ENCODE measurements at places on chromosomes 2 and 18.

- DNase-seq, result no peak
These were observed 107.2 kb upstream of the SMAD2 start for GRCh38 chr18:48037481-48038271.

- DNase-seq, result no peak
These were observed 7.0 kb downstream of the CROCC2 start for GRCh38 chr2:240912878-240913809.

- peak; percentile 42 for DNase-seq
These were observed 708 bp upstream of the RPIA start for GRCh38 chr2:88690591-88691338.

DNA sequence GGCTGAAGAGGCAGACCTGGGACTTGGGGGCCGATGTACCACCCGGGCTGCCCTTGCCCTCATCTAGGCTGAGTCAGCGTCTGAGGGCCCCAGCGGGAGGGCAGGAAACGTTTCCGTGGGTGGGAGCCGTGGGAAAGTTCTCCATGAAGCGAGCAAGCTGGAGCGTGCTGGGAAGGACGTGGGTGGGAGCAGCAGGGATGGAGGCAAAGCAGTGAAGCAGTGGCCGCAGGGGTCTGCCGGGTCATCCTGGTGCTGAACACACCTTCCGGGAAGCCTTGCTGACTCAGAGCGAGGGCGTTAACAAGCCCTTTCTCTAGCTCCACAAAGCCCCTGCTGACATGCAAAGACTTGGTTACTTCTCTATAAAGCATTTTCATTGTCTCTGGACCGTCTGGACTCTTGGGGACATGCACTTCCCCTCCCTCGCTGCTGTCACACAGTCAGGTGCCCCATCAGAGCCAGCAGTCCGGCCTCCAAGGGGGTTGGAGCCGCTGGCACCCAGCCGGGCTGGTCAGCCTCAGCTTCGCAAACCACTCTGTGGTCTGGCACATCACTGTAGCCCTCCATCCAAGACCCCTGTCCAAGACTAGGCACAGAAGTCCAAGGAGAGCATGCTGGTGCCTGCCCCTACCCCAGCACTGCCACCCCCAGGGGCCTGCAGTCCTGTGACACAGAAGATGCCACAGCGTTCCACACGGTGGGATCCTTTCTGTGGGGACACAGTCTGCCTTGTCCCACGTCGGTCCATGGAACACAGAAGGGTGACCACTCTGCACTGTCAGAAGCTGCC, 115.1 kb upstream of the GPC1 start:
- DNase-seq, result no peak

GRCh38 chr2:98606431-98606830, 1.9 kb downstream of the COA5 start:
- no peak for DNase-seq

DNA sequence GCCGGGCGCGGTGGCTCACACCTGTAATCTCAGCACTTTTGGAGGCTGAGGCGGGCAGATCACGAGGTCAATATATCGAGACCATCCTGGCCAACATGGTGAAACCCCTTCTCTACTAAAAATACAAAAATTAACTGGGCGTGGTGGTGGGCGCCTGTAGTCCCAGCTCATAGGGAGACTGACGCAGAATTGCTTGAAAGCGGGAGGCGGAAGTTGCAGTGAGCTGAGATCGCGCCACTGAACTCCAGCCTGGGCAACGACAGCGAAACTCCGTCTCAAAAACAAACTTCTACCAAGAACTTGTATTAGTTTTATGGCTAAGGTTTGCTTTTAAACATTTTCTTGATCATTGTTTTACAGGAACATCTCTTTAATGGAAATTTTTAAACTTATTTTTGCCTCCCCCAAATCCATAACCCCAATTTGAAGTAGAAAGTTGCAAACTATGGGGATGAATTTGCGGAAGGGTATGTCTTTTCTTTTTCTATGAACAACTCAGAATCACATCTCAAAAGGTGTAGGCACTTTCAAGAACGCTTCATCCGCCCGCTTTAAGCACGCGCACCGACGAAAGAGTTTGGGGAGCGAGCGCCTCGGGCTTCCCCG, 46.8 kb upstream of the PTMA start:
- DNase-seq, result no peak

- DNase-seq, result no peak
These were observed 366.0 kb downstream of the LRATD1 start for GRCh38 chr2:14998546-14998945.

- DNase-seq, result no peak
These were observed 281.0 kb upstream of the HS6ST1 start for GRCh38 chr2:128599700-128600099.

DNA sequence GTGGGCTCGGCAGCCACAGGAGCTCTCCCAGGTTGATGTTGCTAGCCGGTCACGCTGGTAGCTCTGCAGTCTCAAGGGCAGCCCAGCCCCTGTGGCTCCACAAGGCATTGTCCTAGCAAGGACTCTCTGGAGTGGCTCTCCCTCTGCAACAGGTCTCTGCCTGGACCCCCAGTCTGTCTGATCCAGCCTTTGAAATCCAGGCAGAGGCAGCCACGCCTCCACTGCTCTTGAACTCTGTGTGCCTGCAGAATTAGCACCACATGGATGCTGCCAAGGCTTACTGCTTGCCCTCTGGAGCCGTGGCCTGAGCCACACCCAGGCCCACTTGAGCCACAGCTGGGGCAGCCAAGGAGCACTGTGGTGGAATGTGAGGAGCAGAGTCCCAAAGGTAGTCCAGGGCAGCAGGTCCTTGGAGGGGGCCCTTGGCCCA, 43.0 kb upstream of the FAHD2A start:
- no peak for DNase-seq

- DNase-seq, result no peak
These were observed 171.2 kb downstream of the NBAS start for GRCh38 chr2:15389895-15390294.

DNA sequence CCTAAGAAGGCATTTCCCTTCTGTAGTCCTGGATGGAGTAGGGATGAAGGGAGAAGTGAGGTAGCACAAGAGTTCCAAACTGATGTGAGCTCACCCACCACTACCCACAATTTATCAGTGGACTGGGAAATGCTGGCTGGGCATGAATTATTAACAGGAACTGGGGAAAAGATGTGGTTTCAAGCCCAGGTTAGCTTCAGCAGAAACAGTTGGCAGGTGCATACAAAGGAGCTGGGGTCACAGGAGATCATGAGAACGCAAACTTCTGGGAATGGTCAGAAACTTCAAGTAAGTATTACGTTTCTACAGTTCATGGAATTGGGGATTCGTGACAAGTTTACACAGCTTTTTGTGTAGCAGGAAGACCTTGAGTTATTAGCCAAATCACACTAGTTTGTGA, 5.4 kb downstream of the CCDC141 start:
- no peak for DNase-seq

- DNase-seq, result no peak
These were observed 5.0 kb upstream of the SLC4A3 start for GRCh38 chr2:219622472-219622871.

GRCh38 chr2:195898505-195899191, 170.0 kb downstream of the DNAH7 start:
- no peak for DNase-seq

DNA sequence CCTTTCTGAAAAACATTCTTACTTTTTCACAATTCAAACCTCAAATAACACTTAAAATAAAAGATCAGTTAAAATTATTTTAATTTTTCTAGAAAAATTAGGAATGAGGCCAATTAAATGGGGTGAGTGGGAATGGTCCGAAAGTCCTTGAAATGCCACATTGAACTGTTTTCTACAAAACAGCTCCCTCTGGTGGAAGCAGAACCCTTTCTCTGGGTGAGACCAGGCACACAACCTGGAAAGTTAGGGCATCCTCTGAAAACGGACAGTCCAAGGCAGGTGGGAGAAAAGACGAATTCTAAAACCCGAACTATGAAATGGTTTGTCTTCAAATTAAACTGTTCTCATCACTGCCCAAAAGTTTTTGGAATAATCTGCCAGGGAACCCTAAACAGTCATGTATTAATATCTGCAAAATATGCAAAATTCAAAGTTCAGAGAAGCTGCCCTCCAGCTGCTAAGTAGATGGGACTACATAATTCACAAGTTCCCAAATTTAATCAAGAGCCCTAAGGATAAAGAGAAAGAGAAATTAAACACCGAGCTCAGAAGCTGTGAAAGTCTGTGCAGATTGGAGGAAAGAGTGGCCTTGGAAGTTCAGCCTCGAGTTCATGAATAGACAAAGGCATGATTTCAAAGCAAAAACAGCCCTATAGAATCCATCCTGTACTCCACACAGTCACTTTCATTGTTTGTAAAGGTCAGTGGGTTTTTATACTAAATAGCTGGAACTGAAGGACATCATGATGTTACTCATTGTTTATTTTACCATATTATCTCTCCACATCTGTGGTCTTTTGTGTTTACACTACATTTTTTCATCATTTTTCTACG, 108.3 kb downstream of the PIEZO2 start:
- DNase-seq, result no peak

GRCh38 chr2:70161069-70161534, 29.7 kb downstream of the C2orf42 start:
- no peak for DNase-seq

GRCh38 chr2:68303033-68303901, 16.5 kb downstream of the CNRIP1 start:
- no peak for DNase-seq

DNA sequence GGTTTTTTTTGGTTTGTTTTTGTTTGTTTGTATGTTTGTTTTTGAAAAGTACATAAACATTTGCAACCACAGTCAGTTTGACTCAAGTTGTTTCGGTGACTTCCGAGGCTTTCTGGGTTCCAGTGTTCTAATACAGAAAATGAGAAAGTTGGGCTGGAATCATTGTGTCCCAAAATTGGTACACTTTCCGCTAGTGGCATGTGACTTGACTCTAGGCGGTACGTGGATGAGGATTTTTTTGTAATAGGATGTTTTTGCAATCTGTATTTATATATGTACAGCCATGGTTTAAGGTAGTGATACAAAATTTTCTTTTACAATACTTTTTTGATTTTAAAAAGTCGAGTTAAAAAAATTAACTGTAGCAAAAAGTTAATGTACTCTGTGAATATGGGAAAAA, 1.7 kb downstream of the MFF start:
- no peak for DNase-seq
